ENCODE measurements at places on chromosomes 2 and 18.

DNA sequence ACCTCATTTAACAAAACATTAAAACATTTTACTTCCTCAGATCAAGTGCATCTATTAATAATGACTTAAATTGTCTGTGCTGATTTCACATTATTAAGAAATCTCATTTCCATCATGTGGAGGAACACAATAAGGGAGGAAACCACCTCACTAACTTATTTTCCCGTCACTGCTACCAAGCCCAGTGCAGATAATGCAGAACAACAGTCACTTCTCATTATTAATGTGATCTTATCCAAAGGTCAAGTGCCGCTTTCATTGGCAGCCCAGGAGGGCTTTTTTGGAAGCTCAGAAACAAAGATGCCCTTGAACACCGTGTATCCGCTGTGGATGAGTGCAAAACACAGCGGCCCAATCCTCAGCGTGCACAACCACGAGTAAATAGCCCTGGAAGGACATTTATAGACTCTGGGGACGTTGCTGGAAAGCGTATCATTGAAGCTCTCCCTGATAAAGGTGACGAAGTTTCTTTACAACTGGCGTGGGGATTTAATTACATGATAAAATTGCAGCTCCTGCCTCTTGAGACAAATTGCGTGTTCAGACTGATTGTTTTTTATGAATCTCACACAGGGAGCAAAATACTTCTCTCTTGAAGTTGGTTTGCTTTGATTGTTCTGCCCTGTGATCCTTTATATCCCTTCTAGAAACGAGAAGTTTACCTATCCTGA lies 13.2 kb downstream of the ASB18 start:
- no peak for DNase-seq

DNA sequence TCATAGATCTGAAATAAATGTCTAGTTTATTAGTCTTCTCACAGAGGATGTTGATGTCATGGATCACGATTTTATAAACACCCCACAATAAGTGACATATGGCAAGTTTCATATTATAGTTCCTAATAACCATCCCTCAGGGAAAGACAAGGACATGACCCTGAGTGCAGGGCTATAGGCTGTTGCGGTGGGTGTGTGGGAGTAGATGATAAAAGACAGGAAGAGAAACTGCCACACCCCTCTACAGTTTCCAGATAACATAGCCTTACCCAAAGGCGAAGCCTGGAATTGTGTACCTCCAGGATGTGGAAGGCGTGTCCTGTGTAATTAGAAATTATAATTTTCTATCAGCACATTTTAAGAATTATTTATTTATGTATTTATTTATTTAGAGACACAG lies 2.4 kb upstream of the NEDD4L start:
- no peak for DNase-seq

DNA sequence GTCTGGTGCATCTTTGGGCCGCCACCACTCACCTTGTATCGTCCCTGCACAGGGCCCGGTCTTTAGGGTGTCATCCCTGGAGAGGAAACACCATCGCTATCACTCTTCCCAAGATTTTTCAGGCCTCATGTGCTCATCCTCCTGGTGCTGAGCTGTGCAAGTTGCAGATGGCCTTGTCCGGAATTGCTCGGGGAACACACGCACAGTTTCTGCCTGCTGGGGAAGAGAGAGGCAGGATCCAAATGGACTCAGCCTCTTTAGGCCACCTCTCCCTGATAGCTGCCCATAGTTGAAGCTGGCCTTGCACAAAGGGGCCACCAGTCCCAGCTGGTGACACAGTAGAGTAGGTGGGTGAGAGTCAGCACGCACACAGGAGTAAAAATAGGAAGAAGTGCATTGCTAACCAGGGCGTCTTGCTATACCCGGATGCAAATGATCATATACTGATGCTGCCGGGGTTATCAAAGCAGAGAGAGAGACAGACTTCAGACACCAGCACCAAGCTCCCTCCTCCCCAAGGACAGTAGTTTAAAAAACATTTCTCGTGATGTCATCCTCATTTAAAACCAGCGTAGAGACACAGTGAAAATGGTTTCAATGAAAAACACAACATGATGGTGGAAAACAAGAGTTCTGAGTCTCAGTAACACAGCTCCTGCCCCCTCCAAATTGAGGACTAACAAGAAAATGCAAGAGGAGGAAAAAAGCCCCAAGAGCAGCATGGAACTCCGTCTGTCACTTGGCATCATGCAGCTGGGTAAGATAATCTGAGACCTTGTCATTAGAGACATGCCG lies 147.5 kb upstream of the NCK2 start:
- no peak for DNase-seq

GRCh38 chr18:60649107-60649506 lies 276.5 kb upstream of the MC4R start:
- DNase-seq = no peak

DNA sequence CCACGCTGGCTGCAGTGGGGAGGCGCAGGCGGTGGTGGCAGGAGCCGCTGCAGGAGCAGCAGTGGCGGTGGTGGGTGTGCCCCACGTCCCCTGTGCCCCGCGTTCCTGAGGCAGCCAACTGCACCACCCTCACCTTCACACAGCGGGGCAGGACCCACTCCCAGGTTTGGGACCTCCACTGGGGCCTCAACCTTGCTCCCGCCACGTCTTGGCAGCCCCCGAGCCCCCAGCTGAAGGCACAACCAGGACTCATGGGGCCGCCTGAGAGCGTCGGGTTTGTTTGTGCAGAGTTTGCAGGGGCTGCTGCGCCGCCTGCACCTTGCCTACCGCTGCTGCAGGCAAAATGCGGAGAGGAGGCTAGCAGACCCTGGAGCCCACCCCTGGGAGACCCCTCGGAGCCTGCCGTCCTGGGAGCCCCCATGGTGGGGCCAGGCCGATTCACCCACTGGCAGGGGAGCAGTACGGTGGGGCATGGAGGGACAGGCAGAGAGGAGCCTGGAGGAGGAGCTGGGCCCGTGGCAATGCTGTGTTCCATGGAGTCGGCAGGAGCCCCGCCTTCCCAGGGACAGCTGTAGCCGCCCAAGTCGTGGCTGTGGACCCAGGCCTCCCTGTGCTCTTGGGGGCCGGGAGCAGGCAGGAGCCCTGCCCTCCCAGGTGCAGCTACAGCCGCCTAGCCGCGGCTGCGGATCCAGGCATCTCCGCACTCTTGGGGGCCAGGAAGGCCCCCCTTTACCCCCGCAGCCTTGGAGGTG lies 14.7 kb upstream of the EML6 start:
- DNase-seq = no peak

Data from activated CD4-positive, alpha-beta T cell treated with anti-CD3 and anti-CD28 coated beads, Interleukin-2, amount 10 ng/mL, durations not matched to agents 24 days and 14 days (primary cell).